ENCODE measurements at places on chromosomes 12 and 14.
A peak's percentile ranks its signal among the peaks of the same experiment; 100 is the strongest.

- DNase-seq: no peak
Observed at GRCh38 chr12:132106921-132107320, 37.2 kb downstream of the DDX51 start.

DNA sequence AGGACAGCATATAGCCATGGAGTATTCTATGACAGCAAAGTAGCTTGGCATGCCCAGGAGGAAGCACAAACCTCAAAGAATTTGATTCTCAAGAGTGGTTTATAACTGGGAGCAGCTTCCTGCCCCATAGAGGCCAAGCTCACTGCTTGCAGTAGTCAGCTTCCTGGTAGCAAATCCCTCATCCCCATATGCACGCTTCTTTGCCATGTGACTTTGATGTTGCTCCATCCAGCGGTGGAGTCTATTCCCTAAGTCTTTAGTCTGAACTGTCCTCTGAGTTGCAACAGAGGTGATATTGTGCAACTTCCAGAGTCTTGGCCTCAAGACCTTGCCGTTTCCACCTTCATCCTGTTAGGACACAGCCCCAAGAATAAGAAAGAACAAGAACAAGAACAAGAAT lies 996.8 kb upstream of the TMEM132C start:
- DNase-seq: no peak

GRCh38 chr14:50728836-50729235 lies 60.7 kb upstream of the SAV1 start:
- no peak for DNase-seq

DNA sequence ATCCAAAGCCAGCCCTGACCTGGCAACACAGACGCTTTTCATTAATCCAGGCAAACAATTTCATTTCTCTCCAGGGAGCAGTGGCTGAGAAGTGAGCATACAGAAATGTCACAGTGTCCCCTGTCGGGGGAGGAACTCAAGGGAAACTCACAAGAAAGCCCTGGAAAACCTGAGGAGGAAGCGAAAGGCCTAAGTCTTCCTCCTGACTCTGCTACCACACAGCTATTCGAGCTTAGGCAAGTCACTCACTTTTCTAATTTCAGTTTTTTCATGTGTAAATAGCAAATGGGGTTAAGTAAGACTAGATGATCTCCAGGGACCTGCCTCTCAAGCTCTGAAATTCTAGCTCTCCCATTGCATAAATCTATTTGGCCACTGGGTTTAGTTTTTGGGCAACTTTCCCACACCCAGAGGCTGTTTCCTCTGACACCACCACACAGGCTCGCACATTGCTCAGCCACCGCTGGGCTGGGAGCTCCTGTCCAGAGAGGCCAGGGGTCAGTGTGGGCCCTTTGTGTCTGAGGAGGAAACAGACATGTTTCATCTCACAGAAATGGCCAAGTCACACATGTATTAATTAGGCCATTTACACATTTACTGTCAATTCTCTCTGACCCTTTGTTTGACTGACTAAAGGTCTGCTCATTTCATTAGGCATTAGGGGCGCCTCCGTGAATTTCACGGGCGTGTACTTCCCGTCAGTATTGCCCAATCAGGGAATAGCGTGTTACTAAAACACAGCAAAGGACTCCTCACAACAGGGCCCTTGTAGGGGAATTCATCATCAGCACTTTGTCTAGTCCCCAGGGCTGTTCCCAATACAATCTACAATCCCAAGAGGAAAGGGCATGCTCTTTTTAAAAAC lies 9.8 kb upstream of the PNMA1 start:
- no peak for DNase-seq

DNA sequence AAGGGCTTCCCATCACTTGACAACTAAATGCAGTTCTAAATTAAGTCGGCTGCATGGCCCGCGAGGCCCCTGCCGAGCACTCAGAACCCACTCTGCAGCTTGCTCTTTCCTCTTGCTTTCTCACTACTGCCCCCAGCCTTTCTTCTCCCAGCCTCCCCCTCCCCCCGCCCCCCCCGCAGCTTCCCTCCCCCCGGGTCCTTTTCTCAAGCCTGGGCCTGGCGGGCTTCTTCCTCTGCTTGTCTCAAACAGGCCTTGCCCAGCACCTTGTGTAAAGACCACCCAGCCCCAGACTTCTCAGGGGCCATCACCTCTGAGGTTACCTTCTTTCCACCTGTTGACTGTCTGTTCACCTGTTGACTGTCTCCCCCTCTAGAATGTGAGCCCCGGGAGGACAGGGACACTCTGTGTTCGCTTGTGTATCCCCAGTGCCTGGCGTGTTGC lies 1.1 kb downstream of the CYP46A1 start:
- DNase-seq: no peak

DNA sequence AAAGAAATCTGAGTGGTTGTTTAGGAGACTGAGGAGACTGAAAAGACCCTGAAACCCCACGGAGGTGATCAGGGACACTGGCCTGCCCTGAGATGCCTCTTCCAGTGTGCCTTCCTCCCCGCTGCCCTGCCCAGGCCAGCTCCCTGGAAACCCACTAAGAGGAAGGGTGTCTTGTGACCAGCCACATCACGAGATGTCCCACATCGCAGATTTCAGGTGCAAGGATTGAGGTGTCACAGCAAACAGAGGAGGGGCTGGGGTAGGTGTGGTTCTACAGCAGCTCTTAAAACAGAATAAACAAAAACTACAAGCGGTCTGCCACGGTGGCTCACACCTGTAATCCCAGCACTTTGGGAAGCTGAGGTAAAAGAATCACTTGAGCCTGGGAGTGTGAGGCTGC lies 184.3 kb upstream of the C14orf180 start:
- DNase-seq: no peak

DNA sequence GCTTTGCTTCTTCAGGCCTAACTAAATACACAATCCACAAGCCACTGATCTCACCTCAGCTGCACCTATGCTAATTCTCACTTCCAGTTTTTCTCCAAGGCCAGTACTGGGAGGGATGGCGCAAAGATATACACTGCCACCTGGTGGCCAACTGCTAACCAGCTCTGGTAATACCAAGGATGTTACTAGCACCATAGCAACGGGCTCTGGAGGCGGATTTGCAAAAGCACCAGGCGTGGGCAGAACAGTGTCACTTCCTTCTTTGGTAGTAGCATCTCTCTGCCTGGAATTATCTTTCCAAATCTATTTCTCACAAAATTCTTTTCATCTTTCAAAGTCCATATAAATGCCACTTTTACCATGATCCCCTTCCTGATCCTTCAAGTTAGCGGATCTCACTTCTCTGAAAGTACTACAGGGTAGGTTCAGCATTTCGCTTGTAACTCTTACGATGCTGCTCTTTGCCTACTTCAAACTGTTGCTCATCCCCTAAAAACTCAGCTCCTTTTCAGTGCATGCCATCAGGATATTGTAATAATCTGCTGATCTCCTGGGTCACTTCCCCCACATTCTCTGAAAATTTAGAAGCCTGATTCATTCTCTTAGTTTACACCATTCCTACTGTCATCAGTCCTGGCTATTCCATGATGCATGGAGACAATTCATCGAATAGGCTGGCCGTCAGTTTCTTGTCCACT lies 37.1 kb upstream of the FOXJ2 start:
- peak; percentile 46 for DNase-seq

DNA sequence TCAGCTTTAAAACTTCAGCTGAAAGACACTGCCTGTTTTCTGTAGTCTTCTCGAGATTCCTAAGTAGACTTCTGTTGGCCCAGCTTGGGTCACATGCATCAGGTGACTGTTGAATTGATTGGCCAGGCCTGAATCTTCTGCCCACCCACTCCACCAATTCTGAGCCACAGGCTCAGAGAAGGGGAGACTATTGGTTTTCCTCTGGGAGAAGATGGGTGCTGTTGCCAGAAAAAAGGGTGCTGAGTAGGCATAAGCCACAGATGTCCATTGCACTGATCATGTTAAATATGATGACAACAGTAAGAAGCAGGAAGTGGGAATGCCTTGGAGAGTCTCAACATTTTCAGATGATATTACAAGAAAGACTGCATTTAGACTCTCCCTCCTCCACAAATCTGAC lies 6.8 kb upstream of the SPTLC2 start:
- DNase-seq: no peak

GRCh38 chr14:92524602-92525185 lies 11.1 kb downstream of the RIN3 start:
- DNase-seq: no peak

DNA sequence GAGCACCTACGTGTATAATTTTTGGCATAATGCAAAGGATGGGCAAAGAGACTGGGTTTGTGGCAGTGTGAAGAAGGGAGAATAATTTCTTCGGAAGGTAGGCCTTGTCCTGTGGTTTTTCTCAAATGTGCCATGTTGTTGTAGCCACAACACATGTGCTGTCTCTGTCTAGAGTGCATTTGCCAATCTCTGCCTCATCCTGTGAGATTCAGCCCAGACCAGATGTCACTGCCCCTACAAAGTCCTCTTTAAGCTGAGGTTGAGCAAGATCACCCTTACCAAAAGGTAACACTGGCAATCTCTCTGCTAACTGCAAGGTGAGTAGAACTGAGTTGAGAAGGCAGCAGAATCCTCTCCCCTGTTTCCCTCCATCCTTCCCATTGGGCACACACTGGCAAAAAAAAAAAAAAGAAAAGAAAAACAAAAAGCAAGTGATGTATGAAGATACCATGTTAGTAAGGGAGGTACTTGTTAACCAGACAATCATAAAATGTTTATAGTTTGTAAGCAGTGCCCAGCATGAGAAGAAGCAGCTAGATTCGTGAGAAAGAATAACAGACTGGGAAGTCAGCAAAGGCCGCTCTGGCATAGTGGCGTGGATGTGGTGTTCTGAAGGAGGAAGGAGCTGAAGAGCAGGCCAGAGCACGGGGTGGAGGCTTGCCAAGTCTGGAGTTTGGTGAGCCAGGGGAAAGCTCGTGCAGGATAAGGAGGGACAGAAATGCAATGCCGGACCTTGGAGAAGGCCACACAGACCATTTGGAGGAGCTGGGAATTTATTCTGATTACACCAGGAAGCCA lies 18.9 kb downstream of the DYRK2 start:
- DNase-seq: no peak

DNA sequence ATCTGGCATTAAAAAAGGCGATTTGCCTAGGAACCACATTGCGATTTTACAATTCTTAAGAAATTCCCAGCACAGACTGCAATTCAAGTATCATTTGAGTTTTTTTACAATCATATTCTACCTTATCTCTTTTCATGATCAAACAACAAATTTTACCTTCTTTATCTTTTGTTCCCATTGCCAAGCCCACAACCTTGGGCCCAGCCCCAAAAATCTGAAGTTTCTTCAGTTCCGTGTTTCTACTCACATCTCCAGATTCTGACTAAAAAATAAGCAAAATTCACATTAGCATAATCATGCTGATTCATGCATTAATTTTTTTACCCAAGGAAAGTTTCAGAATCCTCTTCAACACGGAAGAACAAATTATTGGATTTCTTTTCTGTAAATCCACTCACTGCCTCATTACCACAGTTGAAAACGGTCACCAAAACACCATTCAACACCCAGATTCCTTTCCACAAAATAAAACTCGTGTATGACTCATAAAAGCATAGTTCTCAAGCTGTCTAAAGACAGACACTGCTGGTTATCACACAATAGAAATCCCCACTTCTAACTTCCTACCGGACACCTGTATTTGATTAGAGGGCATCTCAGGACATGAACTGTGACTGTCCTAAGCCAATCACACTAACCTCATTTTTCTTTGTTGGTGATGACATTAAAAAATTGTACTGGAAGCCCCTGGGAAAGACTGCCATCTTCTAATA lies 32.7 kb downstream of the KDM5A start:
- DNase-seq: no peak

- DNase-seq: peak; percentile 76
Observed at GRCh38 chr14:74501135-74501614, 7.6 kb downstream of the ISCA2 start.

DNA sequence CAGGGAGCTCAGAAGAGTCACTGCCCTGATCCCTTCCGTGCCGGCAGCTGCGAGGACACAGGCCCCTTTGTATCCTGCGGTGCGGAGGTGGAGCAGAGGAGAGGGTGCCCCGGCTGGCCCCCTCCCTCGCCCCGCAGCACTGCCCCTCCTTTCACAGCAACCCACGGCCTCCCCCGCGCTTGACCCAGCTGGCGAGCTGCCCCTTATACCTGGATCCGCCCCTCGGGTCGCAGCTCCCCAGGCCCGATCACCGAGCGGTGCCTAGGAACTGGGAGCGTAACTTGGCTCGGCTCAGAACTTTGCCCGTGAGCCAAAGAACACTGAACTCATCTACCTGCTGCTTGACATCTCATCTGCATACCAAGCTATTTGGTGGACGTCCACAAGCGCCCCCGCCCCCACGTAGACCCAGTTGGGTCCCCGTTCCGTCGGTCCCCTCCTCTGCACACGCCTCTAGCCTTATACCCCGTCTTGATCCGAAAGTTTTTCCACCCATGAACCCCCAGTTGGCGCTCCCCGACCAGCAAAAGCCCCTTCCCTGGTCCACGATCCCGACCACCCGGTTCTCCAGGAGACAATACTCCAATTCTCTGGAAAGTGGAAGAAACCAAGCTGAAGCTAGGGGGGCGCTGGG lies 697 bp upstream of the DNAJC14 start:
- no peak for DNase-seq

GRCh38 chr14:85223667-85224066 lies 306.3 kb upstream of the FLRT2 start:
- no peak for DNase-seq

DNA sequence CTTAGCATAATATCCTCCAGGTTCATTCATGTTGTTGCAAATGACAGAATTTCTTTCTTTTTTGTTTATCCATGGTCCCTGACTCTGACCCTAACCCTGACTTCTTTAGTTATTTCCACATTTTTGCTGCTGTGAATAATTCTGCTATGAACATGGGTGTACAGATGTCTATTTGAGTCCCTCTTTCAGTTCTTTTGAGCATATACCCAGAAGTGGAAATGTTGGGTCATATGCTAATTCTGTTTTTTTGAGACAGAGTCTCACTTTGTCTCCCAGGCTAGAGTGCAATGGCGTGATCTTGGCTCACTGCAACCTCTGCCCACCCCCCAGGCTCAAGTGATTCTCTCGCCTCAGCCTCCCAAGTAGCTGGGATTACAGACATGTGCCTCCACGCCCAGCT lies 33.1 kb downstream of the KNTC1 start:
- DNase-seq: no peak

- DNase-seq: no peak
Observed at GRCh38 chr14:55477680-55478079, 37.3 kb upstream of the TBPL2 start.

DNA sequence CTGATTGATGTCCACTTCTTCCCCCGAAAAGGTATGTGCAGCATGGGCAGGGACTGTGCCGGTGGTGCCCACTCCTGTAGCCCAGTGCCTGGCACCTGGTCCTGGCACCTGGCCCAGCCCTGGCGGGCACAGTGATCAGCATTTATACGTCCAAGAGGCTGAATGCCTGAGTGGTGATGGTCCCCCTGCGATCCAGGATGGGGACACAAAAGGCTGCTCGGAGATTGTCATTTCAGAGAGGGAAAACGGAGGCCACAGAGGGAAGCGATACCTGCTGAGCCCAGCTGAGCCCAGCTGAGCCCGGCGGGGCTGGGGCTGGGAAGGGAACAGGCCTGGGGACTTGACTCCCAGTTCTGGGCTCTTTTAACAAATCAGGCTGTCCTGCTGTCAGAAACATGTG lies 55.8 kb downstream of the PRIMA1 start:
- no peak for DNase-seq

- DNase-seq: no peak
Observed at GRCh38 chr12:130463275-130463658, 125.6 kb downstream of the PIWIL1 start.

- peak; percentile 44 for DNase-seq
Observed at GRCh38 chr12:98416845-98417244, 98.5 kb upstream of the TMPO start.

- no peak for DNase-seq
Observed at GRCh38 chr12:108685469-108686260, 45.7 kb downstream of the CORO1C start.

GRCh38 chr12:129701631-129702101 lies 202.2 kb downstream of the TMEM132D start:
- DNase-seq: no peak

GRCh38 chr14:99945732-99946651 lies 119.2 kb upstream of the EVL start:
- DNase-seq: no peak
